ENCODE measurements at places on chromosomes 2 and 18.

- DNase-seq = no peak
Observed at GRCh38 chr2:50614056-50614455, 417.9 kb downstream of the NRXN1 start.

- no peak for DNase-seq
Observed at GRCh38 chr18:23357996-23358594, 95.0 kb upstream of the RIOK3 start.

DNA sequence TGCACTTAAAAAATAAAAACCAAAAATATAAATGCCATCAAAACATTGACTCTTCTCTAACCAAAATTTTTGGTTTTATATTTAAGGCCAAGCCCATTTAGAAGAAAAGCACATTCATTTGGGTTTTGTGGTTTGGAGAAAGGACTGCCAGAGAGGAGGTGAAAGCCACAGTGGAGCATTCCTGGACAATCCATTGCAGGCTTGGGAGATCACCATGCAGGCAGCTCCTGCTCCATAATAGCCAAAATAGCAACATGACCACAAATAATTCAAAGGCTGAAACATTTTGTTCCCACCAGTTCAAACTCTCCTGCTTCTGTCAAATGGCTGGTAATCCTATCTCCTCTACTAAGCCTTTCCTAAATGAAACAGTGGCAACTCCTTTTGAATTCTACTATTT lies 73.5 kb downstream of the GALNT3 start:
- no peak for DNase-seq

- no peak for DNase-seq
Observed at GRCh38 chr2:74179063-74179865, 585 bp upstream of the MOB1A start.

- DNase-seq = no peak
Observed at GRCh38 chr2:196205011-196205766, 33.8 kb upstream of the STK17B start.

DNA sequence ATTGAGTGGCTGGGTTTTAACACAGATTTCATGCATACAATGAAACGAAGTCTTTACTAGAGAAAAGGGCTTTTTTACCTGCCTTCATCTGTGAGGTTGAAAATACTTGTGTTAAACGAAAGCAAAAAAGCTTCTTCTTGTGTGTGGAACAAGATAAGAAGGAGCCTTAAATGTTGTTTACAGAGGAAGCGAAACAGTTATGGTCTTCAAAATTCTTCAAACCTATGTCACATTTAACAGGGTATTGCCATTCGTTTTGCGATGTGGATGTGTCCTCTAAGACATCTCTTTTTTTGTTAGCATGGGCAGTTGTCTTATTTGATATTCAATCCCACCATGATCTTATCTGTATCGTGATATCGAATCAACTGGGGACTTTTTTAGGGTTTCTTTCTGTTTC lies 532.6 kb downstream of the TMEM182 start:
- DNase-seq = no peak

DNA sequence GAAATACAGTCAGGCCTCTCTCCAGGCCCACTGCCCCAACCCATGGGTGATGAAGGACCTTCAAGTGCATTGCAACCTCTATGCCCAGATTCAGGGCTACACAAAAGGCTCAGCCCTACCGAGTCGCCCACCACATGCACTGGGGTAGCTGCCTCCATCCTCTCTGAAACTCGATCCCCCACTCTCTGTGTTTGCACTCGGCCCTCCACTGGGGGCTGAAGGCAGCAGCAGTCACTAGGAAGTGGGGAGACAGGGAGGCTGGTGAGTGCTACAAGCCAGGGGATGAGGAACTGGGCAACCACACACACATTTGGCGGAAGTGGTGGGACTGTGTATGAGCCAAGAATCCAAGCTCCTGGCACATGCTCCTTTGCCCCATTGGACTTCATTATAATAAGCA lies 94.6 kb downstream of the CERS6 start:
- DNase-seq = peak; percentile 61

GRCh38 chr2:217049956-217050355 lies 190.1 kb upstream of the TNP1 start:
- DNase-seq = no peak

DNA sequence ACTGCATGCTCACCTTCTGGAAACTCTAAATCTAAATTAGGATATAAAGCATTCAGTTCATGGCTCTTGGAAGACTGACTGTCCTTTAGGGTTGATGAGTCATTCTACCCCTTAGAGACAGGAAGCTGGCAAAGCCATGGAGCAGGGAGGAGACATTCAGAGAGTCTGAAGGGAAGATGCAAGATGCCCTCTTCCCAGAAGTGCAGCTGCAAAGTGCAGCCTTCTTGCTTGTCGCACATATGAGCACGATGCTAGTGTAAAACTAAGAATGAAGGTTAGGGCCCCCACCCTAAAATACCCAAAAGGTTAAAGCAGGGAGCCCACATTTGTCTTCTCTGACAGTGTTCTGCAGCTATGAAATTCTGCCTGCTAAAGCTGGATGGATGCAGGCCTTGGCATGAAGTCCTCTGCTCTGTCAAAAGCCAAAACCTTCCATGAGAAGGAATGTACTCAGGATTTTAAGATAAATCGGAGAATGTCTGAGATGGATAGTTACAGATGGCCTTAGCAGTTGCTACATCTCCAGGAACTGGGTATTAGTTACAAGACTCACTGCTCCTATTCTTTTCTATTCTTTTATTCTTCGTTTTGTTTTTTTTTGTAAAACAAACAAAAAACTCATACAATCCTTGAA lies 89.7 kb downstream of the POLE4 start:
- no peak for DNase-seq

DNA sequence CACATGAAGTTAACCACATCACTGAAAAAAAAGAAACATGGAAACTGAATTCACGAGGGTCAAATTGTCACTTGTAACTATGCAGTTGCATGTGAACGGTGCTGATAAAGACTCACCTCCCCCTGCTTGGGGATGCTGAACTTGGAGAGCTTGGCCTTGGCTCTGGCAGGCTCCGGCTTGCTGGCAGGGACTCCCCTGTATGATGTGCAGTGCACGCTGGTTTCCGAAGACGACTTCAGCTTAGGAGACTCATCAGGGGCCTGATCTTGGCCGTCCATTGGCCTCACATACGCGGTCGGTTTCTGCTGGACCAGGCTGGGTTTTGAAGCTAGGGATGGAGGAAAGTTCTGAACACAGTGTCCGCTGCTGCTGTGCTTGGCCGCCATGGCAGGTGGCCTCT lies 135.9 kb downstream of the AFF3 start:
- no peak for DNase-seq

DNA sequence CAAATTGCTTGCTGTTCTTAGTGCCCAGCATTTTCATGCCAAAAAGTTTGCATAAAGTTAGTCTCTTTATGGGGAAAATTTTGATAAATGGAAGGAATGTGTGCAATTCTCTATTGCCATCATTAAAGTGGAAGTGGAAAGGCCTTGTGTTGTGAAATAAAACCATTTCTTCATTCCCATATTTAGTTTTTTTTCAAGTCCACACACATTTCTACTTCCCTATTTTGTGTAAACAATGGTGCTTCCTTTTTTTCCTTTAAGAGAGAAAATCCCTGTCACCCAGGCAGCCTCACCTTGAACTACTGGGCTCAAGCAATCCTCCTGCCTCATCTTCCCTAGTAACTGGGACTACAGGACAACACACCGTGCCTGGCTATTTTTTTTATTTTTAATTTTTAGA lies 42.3 kb upstream of the NCOA1 start:
- no peak for DNase-seq

- no peak for DNase-seq
Observed at GRCh38 chr2:3465844-3466481, 53.4 kb downstream of the ADI1 start.

DNA sequence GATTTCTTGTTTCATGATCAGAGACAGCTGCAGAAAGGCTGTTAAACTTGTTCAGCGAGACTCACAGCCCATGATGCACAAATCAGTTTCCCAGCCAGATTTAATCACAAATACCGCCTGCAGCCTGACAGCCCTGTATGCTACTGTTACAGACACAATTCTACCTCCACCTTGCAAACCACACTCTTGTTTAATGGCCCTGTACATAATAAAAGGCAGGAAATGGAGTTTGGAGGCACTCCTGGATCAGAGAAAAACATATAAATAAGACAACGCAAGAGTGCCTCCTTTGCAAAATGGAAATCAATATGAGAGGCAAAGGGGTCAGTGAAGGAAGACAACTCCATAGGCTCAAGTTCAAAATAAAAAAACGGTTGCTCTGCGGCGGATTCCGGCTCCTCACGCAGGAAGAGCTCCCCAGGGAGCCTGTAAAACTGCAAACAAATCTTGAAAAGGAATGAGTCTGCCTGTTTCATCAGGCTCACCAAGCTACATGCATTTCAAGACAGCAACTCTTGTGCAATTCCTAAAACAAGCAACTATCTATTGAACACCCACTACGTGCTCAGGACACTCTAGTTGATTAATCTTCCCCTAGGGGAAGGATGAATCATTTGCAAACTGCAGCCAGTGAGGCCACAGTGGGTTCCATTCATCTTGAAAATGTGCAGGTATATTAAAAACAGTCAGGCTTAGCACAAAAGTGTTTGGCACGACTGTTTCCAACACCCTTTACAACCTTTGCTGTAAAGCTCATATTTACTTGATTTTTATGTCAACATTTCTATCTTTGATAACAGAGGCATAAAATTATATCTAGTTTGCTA lies 37.5 kb downstream of the TBC1D8 start:
- peak; percentile 51 for DNase-seq

DNA sequence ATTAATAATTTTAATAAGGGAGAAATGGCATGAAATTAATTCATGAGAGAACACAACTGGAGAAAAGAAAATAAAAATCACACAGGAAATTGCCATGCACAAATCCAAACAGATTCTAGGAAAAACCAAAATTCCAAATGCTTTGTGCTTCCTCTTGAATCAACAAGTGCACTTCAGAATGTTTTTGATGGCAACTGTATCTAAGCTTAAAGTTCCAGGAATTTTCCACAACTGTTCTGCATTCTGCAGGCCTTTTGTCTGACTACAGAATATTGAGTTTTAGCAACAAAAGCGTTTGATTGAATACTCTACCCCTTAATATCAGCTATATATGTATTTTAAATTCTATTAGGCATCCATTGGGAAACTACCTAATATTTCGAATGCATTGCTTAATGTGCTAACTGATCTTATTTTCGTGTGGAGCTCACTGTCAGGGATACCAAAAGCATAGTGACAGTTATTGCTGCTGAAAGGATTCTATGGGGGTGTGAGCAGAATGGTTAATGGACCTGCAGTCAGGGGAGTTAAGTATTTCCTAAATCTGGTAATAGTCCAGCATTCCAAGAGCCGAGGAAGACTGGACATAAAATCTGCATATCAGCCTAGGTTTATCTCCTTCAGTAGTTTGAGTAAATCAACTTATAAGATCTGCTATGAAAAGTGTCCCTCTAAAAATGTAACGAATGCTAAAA lies 482.7 kb upstream of the POU3F3 start:
- DNase-seq = no peak

DNA sequence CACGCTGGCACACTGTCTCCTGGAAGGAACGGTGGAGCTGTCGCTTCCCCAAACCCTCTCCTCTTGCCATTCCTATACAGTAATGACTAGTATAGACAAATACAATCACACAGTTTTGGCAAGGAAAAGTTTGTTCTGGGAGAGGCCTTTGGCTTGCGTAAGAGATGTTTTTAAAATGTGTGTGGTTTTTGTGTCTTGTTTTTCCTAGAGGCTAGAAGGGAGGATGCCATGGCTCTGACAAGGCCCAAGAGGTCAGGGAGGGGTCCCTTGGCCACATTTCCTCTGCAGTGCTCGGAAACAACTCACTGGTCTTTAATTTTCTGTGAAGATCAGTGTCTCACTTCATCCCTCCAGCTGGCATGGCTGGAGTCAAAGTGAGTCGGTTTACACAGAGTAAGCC lies 195.9 kb downstream of the SH3RF3 start:
- no peak for DNase-seq

- no peak for DNase-seq
Observed at GRCh38 chr2:123693836-123694235, 331.3 kb upstream of the CNTNAP5 start.

GRCh38 chr2:177242121-177242987 lies 22.2 kb downstream of the NFE2L2 start:
- no peak for DNase-seq

GRCh38 chr18:58362027-58362575 lies 266.8 kb downstream of the ALPK2 start:
- DNase-seq = no peak

GRCh38 chr2:12455661-12456060 lies 261.1 kb upstream of the TRIB2 start:
- DNase-seq = no peak

- no peak for DNase-seq
Observed at GRCh38 chr18:13400636-13401315, 182.2 kb downstream of the LDLRAD4 start.

GRCh38 chr2:228180181-228181097 lies 1.0 kb downstream of the SPHKAP start:
- peak; percentile 71 for DNase-seq

GRCh38 chr2:38739524-38739923 lies 11.6 kb downstream of the SRSF7 start:
- DNase-seq = no peak

GRCh38 chr2:100292022-100292580 lies 30.2 kb downstream of the LONRF2 start:
- peak; percentile 58 for DNase-seq
